Right lung (tissue), 10 donors: ENCODE measurements at places on chromosomes 1 and 21. TPM values are rescaled to one million over a fixed set of nuclear protein-coding genes. Genes with fewer than 3 reads are reported as not detected.

Gene ADGRL4
- 11.0 TPM for polyA plus RNA-seq

Gene CLIC6
- polyA plus RNA-seq: 41.8 TPM

- no peak for DNase-seq
These were observed 48.6 kb downstream of the ITSN1 start for GRCh38 chr21:33690874-33691273.

- peak; percentile 57 for DNase-seq
These were observed at the start of the genes PLA2G2C and UBXN10 for GRCh38 chr1:20185834-20186782. PLA2G2C (minus strand) TSS chr1:20186518; CDS start chr1:20177363, 9,155 bp downstream. UBXN10 (plus strand) TSS chr1:20186096; CDS start chr1:20190562, 4,466 bp downstream.

DNA sequence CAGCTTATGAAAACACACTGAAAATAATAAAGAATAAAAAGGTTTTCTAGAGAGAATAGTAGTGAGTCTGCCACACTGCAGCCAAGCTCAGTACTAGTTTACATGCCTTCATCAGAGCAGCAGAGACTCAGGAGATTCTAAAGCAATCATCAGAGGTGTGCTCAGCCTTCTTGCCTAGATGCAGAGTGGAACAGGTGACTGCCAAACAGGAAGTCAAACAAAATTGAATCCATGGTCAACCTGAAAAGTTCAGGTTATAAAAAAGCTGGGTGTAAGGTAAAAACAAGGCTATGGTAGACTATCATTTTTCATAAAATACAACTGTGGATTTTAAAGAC, 165.3 kb upstream of the C1orf105 start:
- DNase-seq: no peak

DNA sequence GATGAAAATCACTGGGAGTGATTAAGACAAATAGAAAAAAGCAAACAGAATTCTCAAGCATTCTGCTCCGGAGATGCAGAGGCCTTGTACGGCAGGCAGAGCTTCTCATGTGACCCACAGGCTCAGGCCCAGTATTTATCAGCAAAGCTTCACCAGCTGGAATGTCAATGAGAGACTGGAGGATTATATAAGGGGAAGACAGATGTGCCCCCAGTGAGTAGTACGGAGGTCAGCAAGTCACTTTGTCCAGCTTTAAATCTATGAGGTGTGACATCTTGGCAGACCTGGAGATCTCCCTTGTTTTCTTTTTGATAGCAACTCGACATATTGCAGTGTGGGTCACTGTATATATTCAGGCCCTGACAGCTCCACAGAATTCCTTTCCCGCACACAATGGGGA, 106.8 kb downstream of the HHIPL2 start:
- no peak for DNase-seq

DNA sequence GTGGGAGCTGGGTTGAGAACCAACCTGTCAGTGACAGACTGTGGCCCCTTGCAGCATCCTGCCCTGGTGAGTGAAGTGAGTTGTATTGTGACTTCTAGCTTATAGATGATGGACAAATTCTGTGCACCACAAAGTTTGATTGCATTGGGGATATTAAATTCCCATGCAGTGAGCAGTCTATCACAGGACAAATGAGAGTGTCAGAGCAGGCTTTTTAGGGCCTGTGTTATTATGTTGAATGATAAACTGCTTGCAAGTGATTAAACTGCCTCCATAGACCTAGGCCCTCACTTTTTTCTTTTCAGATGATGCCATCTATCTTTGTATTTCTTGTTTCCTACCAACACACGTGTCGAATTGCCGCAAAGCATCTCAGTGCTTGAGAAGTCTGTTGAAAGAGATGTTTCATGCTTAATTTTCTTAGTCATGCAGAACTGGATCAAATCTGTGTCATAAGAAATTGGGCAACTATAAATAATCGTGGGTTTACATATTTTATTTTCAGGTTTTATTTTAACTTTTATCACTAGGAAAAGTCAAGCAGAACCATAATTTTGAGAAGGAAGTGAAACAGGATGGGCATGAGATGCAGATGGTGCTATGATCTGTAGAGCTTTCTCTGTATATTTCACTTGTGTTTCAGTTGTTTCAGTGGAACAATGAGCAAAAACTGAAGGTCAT, 199.2 kb downstream of the S1PR1 start:
- DNase-seq: no peak

GRCh38 chr1:16165548-16165947, 9.7 kb upstream of the EPHA2 start:
- no peak for DNase-seq

- no peak for DNase-seq
These were observed 15.2 kb upstream of the PGD start for GRCh38 chr1:10383630-10384029.

GRCh38 chr1:93723110-93723509, 41.5 kb upstream of the BCAR3 start:
- DNase-seq: no peak

- DNase-seq: no peak
These were observed 594 bp downstream of the HDGF start for GRCh38 chr1:156750711-156751450.
